Upper lobe of left lung (tissue), 6 donors: ENCODE measurements at places on chromosomes 2 and 18. TPM values are rescaled to one million over a fixed set of nuclear protein-coding genes. Genes with fewer than 3 reads are reported as not detected.

- DNase-seq, result no peak
- H3K27ac ChIP-seq, result peak overlapping the region; percentile 94
- no peak overlapping the region for H3K4me3 ChIP-seq
- H3K27me3 ChIP-seq, result no peaks in the 10 kb centered on the region
Observed at GRCh38 chr2:218710334-218710686, 325 bp upstream of the TTLL4 start.

DNA sequence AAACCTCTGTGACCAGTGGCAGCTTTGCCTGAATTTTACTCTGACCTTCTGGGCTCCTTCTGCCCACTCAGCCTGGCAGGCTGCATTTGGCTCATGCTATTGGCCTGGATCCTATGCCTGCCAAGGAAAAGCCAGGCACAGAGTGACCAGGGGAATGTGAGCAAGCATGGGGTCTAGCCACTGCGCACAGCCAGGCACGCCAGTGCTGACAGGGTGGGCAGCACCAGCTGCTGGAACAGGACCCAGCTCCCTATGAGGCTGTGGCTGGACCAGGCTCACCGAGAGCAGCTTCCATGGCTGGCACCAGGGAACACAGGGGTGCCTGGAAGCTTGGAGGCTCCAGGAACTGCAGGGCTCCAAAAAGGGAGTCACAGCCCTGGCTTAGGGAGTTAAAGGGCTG is 311.5 kb upstream of the SYT4 start:
- no peaks in the 10 kb centered on the region for H3K36me3 ChIP-seq
- no peak overlapping the region for H3K4me3 ChIP-seq
- H3K4me1 ChIP-seq, result no peaks in the 10 kb centered on the region
- no peak overlapping the region for H3K27ac ChIP-seq
- no peaks in the 10 kb centered on the region for H3K27me3 ChIP-seq

DNA sequence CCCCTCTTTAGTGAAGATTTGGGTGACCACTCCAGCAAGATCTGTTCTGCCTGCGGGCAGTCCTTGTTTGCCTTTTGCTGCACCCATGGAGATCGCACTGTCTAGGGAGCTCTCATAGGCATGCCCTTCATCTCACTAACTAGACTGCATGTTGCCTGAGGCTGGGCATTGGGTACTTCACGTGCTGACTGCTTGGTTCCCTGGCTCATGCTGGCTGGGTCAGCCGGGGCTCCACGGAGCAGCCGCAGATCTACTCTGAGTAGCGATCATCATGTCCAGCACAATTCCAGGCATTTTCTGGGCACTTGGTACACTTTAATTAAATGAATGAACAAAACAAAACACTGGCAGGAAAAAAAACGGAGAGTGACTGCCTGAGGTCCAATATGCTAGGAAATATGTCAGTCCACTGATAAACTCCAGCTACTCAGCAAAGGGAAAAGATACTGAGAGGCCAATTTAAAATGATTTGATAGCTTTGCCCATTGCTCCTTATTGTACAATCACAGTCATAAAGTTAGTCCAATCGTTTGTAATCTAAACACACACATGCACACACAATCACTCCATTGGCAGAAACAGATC is 220.3 kb downstream of the C1D start:
- DNase-seq, result peak; percentile 44
- no peak overlapping the region for H3K4me3 ChIP-seq
- no peaks in the 10 kb centered on the region for H3K36me3 ChIP-seq
- no peak overlapping the region for H3K27ac ChIP-seq
- H3K4me1 ChIP-seq, result peaks cover 3% of the 10 kb centered on the region

DNA sequence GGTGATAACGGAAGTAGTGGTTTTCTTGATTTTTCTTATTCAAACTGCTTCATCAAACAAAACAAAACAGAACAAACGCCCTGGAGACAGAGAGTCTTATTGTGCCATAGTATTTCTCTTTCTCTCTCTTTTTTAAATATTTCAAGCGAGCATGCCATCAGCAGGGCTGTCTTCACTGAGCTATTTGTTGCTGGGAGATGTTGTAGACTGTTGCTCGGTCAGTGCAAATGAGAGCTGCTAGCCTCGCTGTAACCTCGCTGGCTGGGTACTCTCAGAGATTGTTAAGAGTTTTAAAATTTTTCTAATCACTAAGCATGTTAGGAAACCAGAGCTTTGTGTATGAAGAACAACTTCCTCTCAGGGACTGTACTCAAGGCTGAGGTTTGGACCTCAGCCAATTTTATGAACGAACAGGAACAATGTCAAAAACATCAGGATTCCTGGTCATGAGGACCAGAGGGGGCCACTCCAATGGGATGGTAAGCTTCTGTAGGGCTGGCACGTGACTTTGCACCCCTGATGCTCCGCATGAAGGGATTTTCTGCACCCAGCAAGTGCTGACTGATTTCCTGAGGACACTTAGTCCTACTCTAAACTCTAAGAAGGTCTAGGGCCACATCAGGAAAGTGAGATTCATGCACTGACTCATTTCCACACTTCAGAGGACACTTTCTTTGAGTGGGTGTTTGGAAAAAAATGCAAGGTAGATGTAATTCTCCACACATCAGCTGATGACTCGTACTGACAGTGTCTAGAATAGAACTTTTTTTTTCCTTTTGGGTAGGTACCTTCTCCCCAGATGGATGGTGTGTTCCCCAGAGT is 59.8 kb upstream of the IL1R1 start:
- no peaks in the 10 kb centered on the region for H3K27me3 ChIP-seq
- no peak for DNase-seq
- H3K4me1 ChIP-seq, result peaks cover 18% of the 10 kb centered on the region
- H3K4me3 ChIP-seq, result peak overlapping the region; percentile 21
- peak overlapping the region; percentile 71 for H3K27ac ChIP-seq

DNA sequence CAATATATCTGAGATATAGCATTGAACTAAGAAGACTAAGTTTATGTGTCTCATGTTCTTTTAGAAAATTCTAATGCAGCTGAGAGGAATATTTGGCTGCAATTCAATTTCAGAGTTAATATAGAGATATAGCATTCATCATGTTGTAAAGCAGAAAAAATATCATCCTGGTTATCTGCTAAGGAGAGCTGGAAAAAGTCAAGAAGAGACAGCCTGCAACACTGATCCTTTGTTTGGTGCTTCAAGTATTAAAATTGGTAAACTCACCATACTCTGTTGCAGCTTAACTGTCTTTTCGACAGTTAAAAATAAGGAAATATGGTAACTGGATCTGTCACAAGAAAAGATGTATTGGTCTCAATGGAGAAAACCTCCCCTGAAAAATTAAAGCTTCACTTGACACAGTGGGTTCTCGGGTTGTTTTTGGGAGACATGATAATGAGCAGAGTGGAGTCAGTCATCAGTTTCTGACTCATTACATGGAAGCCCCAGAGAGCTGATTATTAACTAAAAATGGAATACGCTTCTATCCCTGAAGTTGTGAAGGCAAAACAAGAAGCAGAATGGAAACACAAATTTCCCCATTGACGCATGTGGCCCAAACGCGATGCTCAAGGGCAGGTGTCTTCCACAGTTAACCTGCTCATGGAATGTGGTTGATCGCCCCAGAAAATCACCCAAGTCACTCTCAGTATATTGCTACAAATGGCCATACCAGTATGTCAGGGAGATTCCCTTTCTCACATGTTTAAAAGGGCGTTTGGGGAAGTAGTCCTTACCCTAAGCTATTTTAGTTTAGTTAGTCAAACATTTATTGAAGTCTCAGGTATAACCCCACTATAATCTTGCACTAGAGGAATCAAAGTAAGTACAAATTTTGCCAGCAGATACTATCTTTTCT is 8.2 kb downstream of the BCL2 start:
- H3K4me1 ChIP-seq, result no peaks in the 10 kb centered on the region
- no peak overlapping the region for H3K27ac ChIP-seq
- no peaks in the 10 kb centered on the region for H3K36me3 ChIP-seq
- H3K27me3 ChIP-seq, result no peaks in the 10 kb centered on the region
- no peak overlapping the region for H3K4me3 ChIP-seq
- DNase-seq, result no peak

DNA sequence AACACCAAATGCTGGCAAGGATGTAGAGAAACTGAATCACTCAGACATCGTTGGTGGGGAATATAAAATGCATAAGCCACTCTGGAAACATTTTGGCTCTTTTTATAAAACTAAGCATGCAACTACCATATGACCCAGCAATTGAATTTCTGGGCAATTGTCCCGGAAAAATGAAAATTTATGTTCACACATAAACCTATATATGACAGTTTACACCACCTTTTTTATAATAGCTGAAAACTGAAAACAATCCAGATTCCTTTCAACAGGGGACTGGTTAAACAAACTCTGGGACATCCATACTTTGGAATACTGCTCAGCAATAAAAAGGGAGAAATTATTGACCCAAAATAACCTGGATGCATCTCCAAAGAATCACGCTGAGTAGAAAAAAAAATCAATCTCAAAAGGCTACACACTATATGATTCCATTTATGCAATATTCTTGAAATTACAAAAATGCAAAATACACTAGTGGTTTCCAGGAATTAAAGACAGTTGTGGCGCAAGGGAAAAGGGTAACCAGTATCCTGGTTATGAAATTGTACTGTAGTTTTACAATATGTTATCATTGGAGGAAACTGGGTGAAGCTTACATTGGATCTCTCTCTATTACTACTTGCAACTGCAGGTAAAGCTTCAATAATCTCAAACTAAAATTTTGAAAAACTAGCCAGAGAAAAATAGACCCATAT is 130.2 kb upstream of the PID1 start:
- H3K4me1 ChIP-seq, result no peaks in the 10 kb centered on the region
- no peaks in the 10 kb centered on the region for H3K27me3 ChIP-seq
- H3K4me3 ChIP-seq, result no peak overlapping the region
- DNase-seq, result no peak

DNA sequence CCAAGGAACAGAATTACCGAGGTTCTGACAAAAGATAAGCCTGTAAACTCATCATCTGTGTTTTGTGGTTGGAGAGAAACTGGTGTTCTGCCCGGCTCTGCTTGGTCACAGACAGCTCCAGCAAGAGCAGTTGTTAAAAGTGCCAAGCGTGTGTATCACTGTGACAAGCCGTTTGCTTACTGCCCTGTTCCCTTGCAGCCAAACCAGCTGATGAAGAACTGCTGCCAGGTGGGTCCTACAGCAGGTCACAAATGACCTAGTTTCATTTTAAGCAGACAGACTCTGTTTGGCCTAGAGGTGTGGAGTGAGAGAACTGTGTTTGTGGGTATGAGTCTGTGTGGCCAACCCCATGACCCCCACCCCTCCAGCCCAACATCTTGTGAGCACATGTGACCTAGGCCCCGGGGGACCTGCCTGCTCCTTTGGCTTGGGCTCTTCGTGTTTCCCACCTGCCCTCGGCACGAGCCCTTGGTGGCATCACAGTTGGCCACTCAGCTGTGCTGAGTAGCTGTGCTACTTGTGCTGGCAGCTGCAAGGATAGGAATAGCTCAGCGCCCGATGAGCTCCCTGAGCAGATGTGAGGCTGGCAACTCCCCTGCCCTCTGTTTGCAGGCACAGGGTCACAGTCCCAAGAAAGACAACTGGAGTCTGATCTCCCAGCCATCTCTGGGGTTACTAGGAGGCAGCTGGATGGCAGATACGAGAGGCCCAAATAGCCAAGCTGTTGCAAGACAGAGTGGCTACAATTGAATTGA is 9.7 kb downstream of the OXER1 start:
- DNase-seq, result no peak
- no peaks in the 10 kb centered on the region for H3K27me3 ChIP-seq
- no peak overlapping the region for H3K27ac ChIP-seq
- no peaks in the 10 kb centered on the region for H3K4me1 ChIP-seq

DNA sequence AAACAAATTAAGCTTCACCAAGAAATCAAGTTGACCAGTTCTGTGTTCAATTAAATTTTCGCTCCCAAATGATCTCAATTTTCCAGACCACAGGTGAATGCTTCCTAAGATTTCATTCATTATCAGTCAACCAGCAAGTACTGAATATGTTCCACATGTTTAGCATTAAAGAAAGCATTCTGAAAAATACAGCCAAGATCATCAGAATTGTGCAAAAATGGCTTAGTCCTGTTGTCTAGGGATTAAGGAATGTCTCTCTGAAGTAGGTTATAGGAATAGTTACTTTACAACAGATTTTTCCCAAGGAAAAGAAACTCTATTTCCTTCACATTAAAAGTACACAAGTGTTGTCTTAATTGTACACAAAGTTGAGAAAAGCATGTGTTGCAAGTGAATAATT is 69.2 kb downstream of the NRXN1 start:
- no peaks in the 10 kb centered on the region for H3K36me3 ChIP-seq
- no peaks in the 10 kb centered on the region for H3K27me3 ChIP-seq
- no peak overlapping the region for H3K27ac ChIP-seq
- H3K4me3 ChIP-seq, result no peak overlapping the region
- DNase-seq, result no peak

- no peak overlapping the region for H3K4me3 ChIP-seq
- DNase-seq, result no peak
- no peaks in the 10 kb centered on the region for H3K27me3 ChIP-seq
- no peak overlapping the region for H3K27ac ChIP-seq
- no peaks in the 10 kb centered on the region for H3K4me1 ChIP-seq
Observed at GRCh38 chr2:126627643-126628042, 28.3 kb upstream of the GYPC start.

DNA sequence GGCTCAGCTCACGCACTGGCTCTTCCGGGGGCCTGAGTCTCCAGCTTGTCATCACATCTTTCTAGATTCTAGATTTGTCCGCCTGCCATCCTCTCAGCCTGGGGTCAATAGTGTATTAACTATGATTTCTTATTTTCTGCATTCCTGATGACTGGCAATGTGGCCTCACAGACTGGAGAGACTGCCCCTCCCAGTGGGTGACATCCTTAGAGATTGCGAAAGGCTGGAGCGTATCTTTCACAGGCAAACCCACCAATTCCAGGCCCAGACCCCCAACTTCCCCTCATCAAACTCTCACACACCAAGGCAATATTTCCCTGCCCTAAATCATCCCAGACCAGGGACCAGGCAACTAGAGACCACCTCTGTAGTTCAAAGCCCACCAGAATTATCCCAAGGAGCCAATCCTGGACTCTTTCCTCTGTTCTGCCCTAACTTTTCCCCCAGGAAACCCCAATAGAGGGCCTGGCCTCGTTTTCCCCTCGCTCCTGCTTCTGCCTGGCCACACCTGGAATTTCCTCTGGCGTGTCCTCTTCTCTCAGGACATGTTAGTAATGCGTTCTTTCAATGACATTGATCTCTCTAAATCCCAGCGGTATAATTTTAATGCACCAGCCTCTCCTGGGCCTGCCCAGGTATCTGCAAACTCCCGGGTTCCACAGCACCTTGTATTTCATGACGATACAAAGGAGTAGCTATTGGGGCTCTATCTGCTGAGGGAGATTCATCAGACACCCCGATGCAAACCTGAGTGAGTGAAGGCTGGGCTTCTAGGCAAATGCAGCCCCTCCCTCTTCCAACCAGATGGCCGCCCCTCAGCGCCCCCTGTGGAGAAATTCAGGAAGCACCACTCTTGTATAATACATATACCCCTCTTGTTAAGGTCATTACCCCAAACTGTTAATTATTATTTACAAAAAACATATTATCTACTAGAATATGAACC is 2.4 kb upstream of the KCNF1 start:
- no peak overlapping the region for H3K4me3 ChIP-seq
- H3K36me3 ChIP-seq, result no peaks in the 10 kb centered on the region
- H3K27me3 ChIP-seq, result peaks cover 5% of the 10 kb centered on the region
- H3K27ac ChIP-seq, result no peak overlapping the region
- DNase-seq, result no peak
- H3K4me1 ChIP-seq, result peaks cover 7% of the 10 kb centered on the region

The TMEM150A gene
- 42.5 TPM for total RNA-seq

The MPPE1 gene
- total RNA-seq, result 37.4 TPM

The FSHR gene
- not detected for total RNA-seq

The RAB27B gene
- total RNA-seq, result 4.2 TPM

The KCNIP3 gene
- total RNA-seq, result 3.7 TPM
